ENCODE measurements at places on chromosomes 2 and 18.
A peak's percentile ranks its signal among the peaks of the same experiment; 100 is the strongest.

- peak; percentile 65 for DNase-seq
Measured at GRCh38 chr2:64988420-64989125, 626 bp upstream of the SLC1A4 start.

DNA sequence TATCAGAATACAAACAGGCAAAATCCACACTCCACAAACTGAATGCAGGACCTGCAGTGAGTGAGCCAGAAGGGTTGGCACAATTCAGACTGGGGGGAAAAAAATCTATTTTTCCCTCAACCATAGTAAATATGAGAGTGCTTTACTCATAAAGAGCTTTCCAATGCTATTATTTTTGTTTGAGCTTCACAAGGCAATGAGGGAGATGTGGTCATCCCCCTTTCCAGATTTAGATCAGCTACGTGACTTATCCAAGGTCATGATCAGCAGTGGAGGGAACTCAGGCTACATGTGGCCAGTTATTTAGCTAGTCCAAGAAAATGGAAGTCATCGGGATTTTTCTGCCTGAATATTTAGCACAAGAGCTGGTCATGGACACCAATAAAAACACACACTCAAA, 120.4 kb upstream of the KLF7 start:
- peak; percentile 14 for DNase-seq

GRCh38 chr18:32875625-32876024, 102.8 kb upstream of the KLHL14 start:
- DNase-seq = no peak

DNA sequence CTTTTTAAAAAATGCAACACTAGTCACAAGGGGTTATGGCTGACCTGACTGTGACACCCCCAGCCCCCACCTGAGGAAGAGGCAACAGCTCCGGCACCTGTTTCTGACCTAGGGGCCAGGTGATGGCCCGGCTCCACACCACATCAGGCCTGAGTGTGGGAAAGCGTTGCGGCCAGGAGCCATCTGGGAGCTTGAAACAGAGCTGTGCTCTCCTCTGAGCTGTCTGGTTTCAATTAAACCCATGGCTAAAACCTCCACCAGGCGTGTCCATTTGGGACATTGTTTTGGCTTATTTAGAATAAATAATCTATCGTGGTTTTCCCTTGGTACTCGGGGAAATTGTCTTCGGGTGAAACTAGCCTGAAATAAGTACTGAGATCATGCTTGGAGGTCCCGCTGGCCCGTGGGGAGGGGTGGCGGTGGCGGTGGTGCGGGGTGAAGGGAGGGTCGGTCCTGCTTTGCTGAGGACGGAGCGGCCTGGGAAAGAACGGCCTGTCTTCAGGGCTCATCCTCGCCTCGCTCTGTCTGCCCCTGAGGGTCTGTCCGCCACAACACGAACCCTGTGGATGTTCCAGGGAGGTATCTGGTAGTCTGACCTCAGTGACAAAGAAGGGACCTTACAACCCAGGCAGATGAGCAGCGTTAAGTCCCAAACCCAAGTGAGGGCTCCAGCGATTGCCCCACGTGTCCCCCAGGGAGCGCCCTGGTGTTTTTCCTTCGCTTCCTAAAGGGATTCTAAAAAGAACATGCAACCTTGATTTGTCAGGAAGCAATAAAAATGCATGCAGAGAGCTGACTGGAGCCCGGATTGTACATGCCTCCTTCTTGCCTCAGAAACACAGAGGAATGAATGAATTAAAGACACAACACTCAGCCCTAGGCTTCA, 58.7 kb downstream of the IL1RL2 start:
- no peak for DNase-seq

DNA sequence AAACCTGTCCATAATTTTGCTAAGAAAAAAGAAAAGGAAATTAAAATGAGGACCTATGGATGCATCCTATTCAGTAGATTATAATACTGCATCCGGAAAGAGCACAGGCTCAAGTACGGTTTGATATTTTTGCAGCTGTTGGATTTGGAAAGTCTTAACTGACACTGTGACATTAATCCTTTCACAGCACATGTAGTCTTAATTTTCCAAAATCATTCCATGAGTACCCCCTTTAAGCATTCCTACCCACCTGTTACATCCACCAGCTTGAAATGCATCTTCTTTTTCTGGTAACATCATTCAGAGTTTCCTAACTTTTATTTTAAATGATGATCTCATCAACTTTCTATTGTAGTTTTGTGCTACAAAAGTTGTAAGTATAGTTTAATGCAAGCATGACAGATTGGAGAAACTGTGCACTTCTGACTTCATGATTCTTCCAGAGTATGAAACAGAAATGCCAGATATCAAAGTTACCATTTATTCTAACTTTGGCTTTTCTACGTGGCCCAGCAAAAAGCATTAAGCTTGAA, 113.5 kb downstream of the ESCO1 start:
- DNase-seq = no peak
